Endothelial cell of umbilical vein (primary cell): ENCODE measurements at places on chromosomes 7 and 10.

DNA sequence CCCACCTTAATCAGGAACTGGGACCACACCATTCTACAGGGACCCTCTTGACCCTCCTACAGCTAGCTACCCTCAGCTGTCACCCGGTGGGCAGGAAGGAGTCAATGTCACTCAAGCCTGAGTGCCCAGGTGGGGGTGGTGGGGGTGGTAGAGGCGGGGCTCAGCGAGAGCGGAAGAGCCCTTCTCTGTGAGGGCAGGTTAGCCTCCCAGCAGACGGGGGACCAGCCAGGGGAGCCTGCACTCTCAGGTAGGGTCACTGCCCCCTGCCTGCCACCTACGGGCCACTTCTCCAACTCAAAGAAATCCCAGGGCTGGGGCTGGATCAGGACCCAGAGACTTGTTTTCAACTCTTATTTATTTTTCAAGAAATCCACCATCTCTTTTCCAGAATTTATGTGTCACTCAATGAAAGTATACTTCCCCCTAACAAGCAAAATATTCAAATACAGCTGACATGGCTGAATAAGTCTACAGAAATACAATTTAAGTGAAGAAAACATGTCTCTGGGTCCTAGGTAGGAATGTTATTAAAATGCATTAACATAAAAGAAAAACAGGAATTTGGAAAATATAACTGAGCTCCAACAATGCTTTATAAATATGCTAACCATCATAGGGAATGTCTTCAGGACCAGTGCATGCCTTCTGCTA lies 63.4 kb upstream of the DDC start:
- no peak for DNase-seq

GRCh38 chr7:73702226-73702625 lies 17.2 kb downstream of the STX1A start:
- no peak for DNase-seq

DNA sequence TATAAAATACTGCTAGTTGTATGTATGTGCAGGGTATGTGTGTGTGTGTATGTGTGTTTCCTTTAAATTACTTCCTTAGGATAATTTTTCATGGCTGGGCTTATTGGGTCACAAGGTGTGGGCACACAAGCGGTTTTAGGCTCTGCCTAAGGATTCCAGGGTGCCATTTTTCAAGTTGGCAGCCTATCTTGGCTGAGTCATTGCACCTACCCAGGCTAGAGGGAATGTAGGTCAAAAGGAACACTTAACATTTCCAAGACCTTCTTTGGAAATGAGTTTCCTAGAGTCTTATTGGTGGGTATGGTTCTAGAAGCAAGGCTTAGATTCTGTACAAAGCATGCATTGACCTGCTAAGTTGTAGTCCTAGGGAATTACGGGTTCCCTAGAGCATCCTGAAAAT lies 642.1 kb downstream of the LRMDA start:
- DNase-seq = no peak

GRCh38 chr10:74916283-74916682 lies 89.9 kb downstream of the KAT6B start:
- DNase-seq = no peak

DNA sequence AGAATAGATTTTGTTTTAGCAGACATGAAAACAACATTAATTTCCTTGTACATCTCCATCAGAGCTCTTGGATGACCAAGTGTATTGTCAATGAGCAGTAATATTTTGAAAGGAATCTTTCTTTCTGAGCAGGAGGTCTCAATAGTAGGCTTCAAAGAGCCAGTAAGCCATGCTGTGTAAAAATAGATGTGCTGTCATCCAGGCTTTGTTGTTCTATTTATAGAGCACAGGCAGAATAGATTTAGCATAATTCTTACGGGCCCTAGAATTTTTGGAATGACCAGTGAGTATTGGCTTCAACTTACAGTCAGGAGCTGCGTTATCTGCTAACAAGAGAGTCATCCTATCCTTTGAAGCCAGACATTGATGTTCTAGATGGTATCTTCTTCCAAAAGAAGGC lies 19.0 kb downstream of the MINPP1 start:
- DNase-seq = no peak

DNA sequence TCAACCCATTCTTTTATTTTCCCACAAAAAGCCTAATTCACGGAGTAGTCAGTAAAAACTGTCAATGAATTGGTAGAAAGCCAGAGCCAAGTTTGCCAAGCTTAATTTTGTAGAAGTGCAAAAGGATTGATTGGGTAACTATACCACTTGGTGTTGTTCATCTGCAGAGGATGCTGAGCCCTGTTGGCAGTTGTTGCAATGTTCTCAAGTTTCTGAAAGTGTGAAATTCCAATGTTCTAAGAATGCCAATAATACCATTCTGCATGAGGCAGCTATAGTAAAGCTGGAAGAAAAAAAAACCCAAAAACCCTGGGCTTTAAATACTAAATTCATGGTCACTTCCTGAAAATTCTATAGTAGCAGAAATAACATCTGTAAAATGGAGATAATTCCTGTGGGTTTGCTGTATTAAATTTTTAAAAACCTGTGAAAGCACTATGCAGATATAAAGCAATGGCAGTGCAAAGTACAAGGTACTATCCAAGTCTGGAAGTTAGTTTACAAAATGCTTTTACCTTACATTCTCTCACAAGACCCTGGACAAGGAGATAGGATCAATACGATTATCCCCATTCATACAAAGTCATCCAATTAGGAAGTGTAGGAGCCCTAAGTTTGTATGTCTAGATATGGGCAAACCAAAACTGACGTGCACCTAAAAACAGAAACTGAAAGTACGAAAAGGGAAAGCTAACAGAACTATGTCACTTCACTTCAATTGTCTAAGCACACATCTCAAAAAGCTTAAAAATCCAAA lies 6.0 kb upstream of the PON1 start:
- peak; percentile 34 for DNase-seq

DNA sequence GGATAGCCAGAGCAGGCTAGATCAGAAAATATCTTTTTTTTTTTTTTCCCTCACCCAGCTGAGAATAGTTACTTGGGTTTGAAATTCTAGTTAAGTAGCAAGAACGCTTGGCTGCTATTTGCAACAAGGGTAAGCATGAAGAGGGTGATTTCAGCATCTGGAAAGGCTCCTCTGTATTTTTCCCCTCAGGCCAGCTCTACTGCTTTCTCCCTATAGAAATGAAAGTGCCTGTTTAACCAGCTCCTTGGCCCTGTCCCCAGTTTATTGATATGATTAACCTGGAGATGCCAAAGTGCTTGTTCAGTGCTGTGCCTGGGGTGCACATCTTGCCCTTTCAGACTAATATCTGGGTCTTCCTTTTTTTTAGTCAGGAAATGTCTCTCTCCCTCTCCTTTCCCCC lies 37.1 kb downstream of the AP3M1 start:
- DNase-seq = no peak

- no peak for DNase-seq
Observed at GRCh38 chr10:44567471-44567870, 182.6 kb upstream of the CXCL12 start.

DNA sequence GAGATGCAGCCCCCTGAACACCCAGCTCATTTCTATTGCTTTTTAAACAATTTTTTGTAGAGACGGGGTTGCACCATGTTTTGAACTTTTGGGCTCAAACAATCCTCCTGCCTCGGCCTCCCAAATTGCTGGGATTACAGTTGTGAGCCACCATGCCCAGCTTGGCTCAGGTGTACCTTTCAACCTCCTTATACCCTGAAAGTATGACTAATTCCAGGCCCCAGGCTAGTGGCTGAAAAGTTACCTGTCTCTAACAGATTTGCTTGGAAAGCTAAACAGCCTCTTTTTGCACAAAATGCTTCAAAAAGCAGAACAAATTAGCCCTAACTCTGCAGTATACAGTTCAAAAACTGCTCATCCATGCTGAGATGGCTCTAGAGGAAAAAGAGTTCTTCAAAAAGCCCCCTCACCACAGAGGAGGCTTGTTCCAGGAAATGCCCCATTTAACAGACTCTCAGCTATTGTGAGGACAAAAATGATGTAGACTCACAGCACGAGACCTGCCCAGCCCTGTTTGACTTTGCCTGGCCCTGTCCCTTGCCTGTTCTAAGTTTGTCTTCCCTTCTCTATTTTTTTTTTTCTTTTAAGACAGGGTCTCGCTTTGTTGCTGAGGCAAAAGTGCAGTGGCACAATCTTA lies 13.4 kb upstream of the AP1S1 start:
- no peak for DNase-seq

- no peak for DNase-seq
Observed at GRCh38 chr7:112238852-112239610, 32.5 kb downstream of the ZNF277 start.

GRCh38 chr7:134101716-134102115 lies 25.4 kb upstream of the LRGUK start:
- DNase-seq = no peak

- peak; percentile 52 for DNase-seq
Observed at GRCh38 chr10:119416855-119417254, 125.7 kb downstream of the RGS10 start.

DNA sequence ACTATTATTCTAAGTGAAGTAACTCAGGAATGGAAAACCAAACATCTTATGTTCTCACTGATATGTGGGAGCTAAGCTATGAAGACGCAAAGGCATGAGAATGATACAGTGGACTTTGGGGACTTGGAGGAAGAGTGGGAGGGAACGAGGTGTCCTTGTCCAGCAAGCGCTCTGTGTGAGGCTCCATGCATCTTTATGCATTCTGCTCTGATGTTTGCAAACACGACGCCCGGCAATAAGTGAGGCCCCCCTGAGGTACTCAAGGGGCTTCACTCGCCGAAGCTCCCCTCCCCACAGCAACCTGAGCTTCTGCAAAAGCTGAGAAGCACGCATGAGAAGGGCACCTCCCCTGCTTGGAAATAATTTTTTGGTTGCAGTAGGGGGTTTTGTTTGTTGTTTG lies 103.3 kb downstream of the LHPP start:
- no peak for DNase-seq

GRCh38 chr7:43535810-43536585 lies 46.9 kb upstream of the STK17A start:
- DNase-seq = no peak

DNA sequence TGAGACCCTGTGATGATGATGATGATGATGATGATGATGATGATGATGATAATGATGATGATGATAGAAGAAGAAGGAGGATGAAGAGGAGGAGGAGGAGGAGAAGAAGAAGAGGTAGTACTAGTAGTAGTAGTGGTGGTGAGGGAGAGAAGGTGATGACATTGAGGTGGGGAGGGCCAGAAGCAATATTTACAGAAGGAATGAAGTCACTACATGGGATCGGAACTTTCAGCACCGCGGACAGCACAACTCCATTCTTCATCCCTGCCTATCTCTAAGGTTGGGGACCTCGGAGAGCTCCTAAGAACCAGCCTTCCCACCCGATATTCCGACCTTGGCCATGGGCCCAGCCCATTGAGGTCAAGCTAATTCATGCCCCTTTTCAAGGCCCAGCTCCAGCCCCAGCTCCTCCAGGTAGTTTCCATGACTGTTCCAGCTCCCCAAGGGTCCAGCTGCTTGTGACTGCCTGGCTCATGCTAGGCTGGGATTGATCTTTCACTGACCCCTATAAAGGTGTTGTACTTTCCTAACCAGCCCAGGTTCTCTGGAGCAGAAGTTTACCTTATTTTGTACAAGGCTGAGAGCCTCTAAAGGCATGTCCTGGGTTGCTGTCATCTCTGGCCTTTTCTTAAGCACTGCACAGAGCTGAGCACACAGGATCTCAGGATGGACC lies 10.3 kb downstream of the CRHR2 start:
- peak; percentile 55 for DNase-seq

- DNase-seq = peak; percentile 98
Observed at GRCh38 chr10:13945390-13946208, 358.8 kb downstream of the PRPF18 start.
